Stimulated activated naive CD4-positive, alpha-beta T cell (primary cell): ENCODE measurements at places on chromosomes 1 and 21.

GRCh38 chr1:162976628-162977027 is 92.5 kb upstream of the RGS4 start:
- DNase-seq, result no peak

GRCh38 chr1:31154632-31155215 is 85.0 kb downstream of the NKAIN1 start:
- DNase-seq, result peak; percentile 55

DNA sequence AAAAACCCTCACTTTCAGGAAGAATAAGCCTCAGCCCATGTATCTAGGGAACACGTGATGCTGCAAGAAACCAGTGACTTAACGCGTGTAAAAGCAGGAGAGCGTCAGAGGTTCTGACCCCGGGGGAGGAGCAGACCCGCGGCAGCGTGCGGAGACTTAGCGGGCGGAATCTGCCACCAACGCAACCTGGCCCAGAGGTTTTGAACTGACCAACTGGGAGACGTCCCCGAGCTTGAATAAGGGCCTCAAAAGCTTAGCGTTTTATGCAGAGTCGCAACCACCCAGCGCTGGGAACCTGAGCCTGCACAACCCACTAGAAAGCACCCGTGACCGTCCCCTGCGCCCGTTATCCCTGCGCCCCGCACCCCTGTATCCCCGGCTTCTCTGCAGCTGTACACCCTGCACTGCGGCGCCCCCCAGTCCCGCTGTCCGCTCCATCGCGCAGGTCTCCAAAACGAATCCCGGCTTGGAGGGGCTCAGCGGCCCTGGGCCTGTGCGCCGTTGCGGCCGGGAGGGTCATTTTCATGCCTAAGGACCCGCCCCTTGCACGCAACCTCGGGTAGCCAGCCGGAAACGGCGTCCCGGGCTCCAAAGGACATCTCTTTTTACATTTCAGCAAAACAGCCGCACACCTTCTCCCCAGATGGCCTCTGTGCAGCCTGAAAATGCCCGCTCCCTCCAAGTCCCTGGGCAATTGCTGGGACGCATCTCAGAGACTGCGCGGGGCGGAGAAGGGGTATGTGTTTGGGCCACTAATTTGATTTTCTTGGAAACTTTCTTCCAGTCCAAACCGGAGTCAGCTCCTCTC is 29.4 kb upstream of the TRIM17 start:
- no peak for DNase-seq

DNA sequence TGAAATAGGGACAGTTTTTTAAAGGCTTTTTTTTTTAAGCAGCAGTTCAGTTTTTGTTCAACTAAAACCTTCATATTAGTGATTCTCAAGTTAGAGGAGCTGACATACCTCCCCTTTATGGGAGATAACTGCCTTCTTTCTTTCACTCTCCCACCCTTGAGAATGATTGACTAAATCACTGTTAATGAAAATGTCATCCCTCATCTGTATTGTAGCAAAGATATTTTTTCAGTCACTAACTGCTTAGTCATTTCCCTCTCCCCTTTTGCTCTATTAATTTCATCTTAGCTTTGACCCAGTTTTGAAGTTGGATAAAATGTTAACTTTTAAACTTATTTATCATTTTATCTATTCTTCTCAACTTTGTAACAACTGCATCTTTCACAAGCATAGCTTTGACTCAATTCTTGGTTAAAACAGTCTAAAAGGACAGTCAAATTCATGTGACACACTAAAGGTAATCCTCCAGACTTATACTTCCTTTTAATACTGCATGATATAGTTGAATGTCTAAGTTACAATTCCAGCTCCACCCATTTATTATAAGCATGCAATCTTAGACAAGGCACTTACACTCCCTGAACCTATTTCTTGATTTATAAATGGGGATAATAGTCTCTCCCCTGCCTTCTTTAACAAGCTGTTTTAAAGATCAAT is 17.1 kb downstream of the CAPZA1 start:
- no peak for DNase-seq

DNA sequence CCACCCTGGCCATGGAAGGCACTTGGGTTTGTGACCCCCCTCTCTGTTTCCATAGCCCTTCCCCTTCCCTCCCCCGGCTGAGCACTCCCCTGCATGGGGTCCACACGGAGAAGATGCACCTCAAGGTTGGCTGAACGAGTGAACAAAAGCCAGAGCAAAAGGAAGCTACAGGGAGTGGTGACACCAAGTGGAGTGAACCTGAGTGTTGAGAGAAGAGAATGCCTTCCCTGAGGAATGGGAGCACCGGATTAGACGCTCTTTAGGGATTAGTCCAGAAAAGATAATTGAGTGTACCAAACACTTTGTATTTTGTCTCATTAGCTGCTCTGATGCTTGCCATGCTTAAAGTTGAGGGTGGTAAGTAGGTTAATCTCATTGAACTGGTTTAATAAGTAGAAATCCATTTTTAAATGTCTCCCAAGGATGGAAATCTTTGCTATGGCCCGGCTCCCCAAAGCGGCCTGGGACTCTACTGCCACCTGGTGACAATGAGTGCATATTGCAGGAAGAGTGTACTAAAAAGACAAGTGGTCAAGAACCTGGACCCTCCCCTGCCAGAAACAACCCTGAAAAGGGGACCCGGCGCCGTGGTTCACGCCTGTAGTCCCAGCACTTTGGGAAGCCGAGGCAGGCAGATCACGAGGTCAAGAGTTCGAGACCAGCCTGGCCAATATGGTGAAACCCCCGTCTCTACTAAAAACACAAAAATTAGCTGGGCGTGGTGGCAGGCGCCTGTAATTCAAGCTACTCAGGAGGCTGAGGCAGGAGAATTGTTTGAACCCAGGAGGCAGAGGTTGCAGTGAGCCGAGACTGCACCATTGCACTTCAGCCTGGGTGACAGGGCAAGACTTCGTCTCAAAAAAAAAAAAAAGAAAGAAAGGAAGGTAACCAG is 150.6 kb upstream of the ZC3H12A start:
- DNase-seq, result no peak

DNA sequence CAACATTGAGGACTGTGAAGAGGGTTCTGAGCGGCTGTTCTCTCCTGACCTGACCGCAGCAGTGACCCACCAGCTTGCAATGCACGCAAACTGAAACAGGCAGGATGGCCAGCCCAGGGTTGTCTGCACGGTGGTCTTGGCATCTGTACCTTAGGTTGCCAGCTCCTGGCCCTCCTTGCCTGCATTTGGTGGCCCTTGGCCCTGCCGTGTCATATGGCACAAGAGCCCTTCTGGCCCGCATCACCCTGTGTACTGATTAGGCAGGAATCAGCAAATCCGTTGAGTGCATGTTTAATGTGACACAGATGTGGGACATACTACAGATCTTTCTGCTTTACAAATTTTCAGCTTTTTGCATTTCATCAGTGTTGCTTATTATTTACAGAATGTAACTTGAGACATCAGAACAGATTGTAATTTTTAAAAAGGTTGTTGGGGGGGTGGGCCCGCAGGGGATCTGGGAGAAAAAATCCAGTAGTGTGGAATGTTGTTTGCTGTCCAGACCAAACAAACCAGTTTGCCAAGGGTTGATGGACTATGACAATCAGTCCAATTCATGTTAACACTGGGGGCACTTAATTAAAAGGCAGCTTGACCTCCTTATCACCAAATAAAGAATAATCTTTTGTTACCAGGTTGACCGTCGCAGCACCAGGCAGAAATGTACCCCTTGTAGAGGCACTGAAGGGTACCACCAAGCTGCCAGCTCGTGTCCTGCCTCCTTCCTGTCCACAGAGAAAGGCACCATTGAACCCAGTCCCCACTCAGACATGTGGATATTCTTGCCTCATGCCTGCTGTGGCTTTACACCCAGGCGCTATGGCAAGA is 132.6 kb downstream of the DHRS3 start:
- no peak for DNase-seq

DNA sequence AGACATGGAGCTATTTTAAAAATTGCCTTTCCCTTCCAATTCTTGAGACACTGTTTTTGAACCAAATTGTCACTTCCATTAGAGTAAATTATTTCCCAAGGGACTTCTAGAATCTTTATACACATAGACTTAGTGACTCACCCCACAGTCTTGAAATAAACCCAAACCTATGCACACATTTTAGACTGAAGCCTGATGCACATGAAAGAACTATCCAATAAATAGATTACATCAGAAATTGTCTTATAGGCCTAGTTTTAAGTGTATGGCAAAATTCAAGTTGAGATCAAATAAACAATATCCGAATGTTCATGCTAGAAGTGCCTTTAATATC is 32.2 kb upstream of the ZNF326 start:
- no peak for DNase-seq

DNA sequence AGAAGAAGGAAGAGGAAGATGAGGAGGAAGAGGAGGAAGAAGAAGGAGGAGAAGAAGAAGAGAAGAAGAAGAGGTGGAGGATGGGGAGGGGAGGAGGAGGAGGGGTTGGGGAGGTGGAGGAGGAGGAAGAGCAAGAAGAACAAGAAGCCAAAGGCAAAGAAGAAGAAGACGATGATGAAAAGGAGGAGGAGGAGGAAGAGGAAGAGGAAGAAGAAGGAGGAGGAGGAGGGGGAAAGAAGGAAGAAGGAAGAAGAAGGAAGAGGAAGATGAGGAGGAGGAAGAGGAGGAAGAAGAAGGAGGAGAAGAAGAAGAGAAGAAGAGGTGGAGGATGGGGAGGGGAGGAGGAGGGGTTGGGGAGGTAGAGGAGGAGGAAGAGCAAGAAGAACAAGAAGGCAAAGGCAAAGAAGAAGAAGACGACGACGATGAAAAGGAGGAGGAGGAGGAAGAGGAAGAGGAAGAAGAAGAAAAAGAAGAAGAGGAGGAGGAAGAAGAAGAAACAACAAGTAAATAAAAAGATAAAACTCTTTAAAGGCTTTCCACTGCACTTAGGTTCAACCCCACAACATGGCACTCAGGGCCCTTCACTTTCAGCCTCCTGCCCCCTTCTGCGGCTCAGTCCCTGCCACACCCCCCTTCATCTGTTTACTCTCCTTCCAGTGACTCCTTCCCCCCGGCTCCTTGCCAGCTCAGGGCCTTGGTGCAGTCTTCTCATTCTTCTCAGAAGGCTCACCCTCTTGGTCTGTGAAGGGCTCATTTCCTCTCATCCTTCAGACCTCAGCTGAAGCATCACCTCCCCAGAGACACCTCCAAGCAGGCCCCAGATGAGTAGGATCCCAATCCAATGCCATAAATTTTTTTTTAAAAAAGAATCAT is 114.0 kb downstream of the KCNN3 start:
- DNase-seq, result no peak

GRCh38 chr1:97573553-97573952 is 347.3 kb downstream of the DPYD start:
- no peak for DNase-seq

GRCh38 chr1:174160109-174160473 is 771 bp downstream of the RABGAP1L start:
- peak; percentile 19 for DNase-seq

DNA sequence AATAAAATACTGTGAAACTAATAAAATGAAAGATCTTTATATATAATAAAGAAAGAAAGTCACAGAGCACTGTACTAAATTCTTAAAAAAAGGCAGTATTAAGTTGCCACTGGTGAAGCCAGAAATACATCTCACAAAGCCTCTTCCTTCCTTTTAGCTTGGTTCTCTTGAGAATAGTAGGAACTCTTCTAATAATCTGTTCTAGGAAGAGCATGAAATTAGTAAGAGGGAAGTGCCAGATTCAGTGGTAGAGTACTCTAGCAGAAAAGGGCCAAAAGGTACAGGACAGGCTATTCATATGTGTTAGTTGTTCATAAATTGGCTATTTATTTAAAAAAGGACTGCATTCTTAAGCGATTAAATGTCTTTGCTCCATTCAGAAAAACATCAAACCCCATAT is 33.7 kb downstream of the CTTNBP2NL start:
- no peak for DNase-seq

- DNase-seq, result no peak
Observed at GRCh38 chr1:67459068-67459467, 28.9 kb upstream of the SERBP1 start.

DNA sequence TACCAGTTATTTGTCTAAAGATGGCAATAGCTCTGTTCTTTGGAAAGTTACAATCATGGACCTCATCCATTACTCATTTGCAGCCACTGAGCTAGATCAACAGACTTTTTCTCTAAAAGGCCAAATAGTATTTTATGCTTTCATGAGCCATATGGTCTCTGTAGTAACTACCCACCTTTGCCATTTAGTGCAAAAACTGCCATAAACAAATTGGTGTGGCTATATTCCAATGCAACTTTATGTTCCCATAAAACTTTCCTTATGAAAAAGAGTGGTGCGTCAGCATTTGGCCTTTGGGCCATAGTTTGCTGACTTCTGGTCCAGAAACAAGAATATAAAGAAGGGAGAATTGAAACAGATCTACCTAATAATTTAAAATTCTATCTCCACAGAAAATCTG is 20.1 kb upstream of the KCTD3 start:
- no peak for DNase-seq

GRCh38 chr1:7121622-7121988 is 336.4 kb downstream of the CAMTA1 start:
- DNase-seq, result no peak

DNA sequence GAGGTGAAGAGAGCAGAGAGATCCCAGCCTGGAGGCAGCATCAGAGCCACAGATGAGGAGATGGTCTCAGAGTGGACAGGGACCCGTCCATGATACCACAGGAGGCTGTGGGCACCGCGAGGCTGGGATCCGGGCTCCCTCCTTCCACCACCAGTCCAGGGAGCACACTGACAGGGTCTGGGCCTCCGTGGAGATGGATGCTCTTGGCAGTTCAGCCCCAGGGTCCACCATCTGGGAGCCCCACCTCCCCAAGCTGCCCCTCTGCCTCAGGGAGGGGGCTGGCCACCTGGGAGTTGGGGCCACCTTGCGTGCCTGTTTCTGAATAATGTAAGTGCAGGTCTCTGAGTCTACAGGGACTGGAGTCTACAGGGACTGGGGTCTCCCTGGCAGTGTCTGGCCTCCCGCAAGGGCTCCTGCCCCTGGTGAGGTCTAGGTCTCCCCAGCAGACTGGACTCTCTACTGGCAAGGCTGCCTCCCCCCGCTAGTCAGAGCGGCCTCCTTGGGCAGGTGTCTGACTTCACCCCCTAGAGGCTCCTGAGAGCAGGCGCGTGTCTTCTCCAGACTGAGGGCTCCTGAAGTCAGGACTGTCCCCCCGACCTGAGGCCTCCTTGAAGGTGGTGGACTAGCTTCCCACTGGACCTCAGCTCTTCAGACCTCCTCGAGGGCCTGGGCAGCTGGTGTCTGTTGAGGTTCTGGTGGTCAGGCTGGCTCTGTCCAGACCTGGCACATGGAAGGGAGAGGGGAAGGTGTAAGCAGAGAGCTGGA is 218.5 kb downstream of the PTPRU start:
- DNase-seq, result no peak

DNA sequence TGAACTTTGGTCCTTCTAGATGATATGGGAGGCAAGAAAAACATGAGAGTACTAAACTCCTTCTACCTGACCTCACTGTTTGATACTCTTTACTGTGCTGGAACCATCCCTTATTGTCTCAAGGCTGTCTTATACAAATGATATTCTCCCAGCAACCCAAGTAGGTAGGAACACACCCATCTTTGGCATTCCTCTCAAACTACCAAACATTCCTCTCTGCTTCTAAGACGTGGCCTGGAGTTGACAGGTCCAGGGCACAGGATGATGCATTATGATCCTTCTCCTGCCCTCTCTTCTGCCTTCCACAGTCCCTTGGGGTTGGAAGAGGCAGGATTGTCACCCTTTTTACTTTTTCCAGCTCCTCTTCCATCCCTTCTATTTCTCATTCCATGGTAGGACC is 90.5 kb downstream of the SPATA17 start:
- DNase-seq, result no peak
